ENCODE measurements at places on chromosomes 7 and 10.
A peak's percentile ranks its signal among the peaks of the same experiment; 100 is the strongest.

GRCh38 chr10:69345402-69345801 is 67.1 kb downstream of the HK1 start:
- no peak for DNase-seq

DNA sequence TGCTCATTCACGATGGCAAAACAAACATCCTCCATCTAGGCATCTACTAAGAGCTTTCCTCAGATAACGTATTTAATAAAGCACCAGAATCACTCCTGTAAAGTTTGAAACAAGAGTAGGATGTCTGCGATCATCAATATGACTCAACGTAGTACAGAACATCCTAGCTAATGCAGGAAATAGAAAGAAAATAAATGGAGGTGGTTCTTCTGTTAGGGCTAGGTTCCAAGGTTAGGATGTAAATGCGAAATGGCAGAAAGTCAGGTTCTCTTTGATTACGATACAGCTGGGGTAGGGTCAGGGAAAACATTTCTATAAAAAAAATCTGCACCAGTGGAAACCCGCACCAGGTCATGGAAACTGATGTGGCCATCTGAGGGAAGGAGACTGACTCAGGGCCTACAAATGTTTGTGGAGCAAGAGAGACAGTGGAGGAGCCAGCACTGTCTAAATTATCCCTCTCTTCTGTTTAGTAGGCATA is 29.1 kb downstream of the CCDC6 start:
- DNase-seq = peak; percentile 60

DNA sequence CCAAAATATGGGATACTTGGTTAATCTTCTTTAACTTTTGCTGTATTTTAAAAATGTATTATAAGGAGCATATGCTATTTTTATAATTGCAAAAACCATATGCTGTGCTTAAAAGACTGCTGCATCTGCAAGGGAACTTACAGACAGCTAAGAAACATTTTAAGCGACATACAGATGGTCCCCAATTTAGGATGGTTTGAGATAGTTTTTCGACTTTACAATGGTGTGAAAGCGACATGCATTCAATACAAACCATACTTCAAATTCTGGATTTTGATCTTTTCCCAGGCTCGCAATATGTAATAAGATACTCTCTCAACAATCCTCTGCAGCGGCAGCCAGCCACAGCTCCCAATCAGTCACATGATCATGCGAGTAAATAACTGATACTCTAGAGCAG is 73.2 kb downstream of the SHTN1 start:
- DNase-seq = no peak

GRCh38 chr7:148218603-148219002 is 372.0 kb upstream of the C7orf33 start:
- DNase-seq = no peak

GRCh38 chr10:119871881-119872609 is 598 bp downstream of the MCMBP start:
- DNase-seq = no peak

DNA sequence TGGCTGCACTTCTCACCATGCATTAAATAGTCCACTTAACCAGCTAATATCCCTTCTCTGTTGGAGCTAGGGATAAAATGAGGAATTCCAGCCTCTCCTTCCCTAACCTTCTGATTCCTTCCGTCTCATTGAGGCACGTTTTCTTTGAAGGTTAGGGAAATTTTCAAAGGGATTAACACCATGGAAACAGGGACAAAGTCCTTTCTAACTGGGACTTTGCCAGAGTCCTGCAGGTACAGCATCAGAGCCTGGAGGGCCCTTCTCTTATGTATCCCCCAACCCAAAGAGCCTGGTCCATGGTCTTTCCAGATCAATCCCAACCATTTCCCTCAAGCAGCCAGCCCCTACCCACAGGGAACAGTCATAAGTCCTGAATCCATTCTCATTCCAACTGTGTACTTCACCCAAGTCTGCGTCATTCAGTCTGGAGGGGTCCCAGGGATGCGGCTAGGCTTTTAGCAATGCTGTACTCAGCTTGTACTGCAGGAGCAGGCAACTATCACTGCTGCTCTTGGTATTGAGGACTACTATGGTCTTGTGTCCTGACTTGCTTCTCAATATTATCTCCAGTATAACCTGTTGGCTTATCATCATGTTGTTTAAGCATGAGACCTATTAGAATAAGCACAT is 34.6 kb upstream of the CROT start:
- no peak for DNase-seq

DNA sequence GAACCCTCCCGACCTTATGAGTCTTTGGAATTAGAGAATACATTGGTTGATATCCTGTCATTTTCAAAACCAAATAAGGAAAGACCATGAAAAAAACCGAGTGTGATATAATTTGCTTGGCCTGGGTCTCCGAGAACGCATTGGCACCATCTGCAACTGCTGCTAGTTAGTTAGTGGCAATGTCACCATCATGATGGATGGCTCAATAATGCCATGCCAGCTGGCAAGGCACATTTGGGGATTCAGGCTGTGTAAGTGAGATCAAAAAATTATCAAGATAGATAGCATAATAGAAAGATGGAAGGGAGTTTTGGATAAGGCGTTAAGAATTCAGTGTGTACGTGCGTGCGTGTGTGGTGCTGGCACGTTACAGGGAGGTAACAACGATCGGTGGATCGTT is 134.7 kb upstream of the TCERG1L start:
- DNase-seq = no peak

DNA sequence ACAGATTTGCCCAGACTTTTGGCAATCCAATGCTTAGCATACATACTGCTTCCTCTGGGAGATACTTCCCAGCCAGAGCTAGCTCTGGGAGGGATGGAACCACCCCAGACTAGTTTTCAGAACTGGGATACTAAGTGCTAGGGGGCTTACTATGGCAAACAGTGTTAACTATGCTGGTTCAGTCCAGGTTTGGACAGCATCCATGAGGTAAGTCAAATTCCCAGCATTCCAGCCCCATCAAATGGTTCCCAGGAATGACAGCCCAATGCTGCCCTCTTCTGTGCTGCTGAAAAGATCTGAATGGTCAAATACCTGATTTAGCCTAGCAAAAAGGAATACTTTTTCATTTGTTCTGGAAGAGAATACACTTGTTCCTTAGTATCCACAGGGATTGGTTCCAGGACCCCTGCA is 141.7 kb upstream of the CCDC6 start:
- peak; percentile 15 for DNase-seq

GRCh38 chr7:49333180-49333881 is 409.0 kb downstream of the CDC14C start:
- no peak for DNase-seq

GRCh38 chr7:88146616-88147015 is 73.2 kb downstream of the SRI start:
- DNase-seq = no peak

DNA sequence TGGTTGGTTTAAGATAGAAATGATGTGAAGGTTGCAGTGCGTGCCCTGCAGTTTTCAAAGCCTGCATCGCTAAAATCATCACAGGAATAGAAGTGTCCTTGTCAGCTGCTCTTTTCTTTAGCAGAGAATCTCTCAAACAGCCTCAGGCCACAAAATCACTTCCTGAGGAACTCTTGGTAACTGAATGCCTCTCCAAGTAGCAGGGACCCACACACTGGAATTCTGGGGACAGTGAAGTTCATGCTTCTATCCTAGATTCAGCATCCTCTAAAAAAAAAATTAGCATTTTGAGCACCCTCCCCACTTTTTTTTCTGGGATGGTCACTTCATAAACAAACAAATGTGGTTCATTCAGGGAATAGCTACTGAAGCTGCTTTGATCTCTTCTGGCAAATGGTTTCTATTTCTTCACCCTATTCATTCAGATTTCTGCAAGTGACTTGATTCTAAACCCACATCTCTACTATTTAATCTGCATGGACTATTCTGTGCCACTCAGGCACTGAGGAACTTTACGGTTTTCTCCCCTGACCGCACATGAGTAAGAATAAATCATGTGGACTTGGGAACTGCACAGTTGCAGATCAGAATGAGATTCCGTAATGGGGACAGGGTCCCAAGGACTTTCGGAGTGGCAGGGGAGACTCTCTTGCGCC is 306.9 kb downstream of the FRMD4A start:
- DNase-seq = no peak

All from astrocyte of the spinal cord (primary cell).